NCI-H1105 (cell line): ENCODE measurements at places on chromosomes 13 and 19.

- DNase-seq: no peak
These were observed 37.4 kb upstream of the KLF12 start for GRCh38 chr13:74171641-74172040.

- no peak for DNase-seq
These were observed 4.3 kb upstream of the RAP2A start for GRCh38 chr13:97429681-97430081.

- DNase-seq: peak; percentile 12
These were observed 12.0 kb upstream of the CEACAM21 start for GRCh38 chr19:41563854-41564514.

DNA sequence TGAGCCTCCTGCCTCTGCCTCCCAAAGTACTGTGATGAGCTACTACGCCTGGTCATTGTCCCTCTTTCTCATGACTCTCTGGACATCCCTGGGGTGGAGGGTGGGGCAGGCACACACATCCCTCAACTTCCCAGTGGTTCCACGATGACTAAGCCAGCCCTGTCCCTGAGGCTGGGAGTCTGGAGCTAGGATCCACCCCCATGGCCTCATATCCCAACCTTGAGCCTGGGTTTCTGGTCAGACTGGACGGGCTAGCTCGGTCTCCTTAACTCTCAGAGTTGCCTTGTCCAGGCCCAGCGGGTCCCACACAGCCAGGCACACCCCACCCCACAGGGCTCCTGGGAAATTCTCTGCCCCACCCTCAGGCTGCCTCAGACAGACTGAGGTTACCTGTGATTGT is 19.6 kb downstream of the IER2 start:
- DNase-seq: no peak

DNA sequence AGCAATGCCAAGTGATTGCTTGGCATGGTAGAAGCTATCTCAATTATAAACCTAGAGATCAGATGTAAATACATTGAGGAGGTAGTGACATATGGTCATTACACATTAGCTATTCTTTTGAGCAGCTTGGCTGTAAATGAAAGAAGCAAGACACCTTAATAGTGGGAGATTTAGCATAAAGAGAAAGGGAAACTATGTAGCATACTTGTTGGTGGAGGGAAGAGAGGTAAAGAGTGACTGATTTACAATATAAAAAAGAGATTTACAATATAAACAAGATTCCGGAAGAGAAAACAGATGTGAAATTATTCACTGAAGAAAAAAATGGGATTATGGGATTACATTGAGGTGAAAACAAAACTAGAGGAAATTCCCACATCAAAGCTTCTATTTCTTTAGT is 2009.6 kb downstream of the OLFM4 start:
- no peak for DNase-seq

DNA sequence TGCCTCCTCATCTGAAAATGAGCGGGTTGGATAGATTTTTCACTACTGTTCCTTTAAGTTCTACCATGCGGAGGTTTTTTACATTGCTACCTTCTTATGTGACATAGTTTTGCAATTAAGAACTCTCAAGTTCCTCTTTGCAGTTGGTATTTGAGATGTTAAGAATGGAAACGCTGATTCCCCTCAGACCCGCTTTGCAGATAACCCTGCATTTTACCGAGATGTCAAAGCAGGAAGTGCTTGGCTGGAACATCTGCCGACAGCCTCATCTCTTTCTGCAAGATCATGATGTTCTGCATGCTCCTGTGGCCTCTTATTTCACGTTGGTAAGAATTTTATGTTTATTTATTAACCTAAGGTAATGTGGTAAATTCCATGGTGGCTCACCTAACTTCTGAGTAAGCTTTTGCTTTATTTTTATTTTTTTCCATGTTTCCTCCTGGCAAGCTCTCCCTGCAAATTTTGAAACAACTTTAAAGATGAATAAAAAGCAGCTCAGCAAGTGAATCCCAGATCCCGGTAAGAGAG is 22.5 kb downstream of the PABPC3 start:
- DNase-seq: no peak

DNA sequence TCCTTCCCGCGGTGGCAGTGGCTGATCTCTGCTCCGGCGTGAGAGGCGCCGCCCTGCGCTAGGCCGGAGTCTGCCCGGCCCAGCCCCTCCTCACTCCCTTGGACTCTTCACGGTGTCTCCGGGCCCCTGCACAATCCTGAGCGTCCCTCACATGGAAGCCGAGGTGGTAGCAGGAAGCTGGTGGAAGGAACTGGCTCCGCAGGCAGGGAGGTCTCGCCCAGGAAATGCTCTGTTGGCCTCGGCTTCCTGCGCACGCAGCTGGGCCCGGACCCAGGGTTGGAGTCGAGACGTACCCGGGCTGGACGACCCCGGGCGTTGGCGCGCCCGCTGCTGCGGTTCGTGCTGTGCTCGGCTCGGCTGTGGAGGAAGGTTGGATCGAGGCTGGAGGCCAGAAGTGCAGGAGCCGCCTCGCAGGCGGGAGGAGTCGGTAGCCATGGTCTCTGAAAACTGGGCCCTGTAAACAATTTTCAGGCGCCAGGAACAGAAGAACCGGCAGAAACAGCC is 46.3 kb downstream of the ZNF724 start:
- no peak for DNase-seq

- no peak for DNase-seq
These were observed 5.2 kb downstream of the LCP1 start for GRCh38 chr13:46176756-46177155.

GRCh38 chr19:14410091-14411051 is 8.8 kb downstream of the DDX39A start:
- DNase-seq: no peak

DNA sequence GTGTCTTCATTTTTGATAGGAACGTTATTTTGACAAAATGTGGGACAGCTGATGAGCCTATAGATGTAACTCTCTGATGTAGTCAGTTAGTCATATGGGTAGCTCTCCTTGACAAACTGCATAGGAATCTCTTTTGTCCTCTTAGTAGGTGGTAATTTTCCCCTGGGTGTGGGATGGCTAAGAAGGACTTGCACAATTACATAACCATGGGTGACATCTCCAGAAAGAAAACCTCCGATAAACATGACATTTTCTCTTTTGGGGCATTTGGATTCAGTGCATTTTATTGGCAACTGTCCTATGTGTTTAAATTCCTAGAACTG is 41.8 kb downstream of the IGFL3 start:
- no peak for DNase-seq

- no peak for DNase-seq
These were observed at the start of gene EML2 for GRCh38 chr19:45638930-45639729. Gene EML2, minus strand, starts transcription at chr19:45639397. Its CDS starts 21 bp downstream, at chr19:45639376.

DNA sequence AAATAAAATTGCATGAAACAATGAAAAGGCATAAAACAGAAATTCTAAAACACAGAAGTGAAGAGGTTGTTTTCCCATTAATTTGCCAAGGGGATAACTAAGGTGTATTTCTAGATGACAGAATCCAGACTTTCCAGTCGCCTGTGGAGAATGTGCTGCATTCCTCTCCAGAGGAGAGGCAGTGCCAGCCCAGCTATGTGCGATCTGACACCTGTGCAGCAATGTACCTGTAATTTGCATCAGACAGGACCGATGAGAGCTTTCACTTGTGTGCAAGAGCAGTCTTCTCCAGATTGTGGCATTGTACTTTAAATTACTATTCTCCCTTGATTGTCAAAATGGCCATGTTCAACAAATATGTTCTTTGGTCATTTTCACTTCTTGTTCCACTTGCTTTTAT is 1037.9 kb downstream of the EFNB2 start:
- no peak for DNase-seq

- no peak for DNase-seq
These were observed 29.6 kb upstream of the CACTIN start for GRCh38 chr19:3656073-3656746.

DNA sequence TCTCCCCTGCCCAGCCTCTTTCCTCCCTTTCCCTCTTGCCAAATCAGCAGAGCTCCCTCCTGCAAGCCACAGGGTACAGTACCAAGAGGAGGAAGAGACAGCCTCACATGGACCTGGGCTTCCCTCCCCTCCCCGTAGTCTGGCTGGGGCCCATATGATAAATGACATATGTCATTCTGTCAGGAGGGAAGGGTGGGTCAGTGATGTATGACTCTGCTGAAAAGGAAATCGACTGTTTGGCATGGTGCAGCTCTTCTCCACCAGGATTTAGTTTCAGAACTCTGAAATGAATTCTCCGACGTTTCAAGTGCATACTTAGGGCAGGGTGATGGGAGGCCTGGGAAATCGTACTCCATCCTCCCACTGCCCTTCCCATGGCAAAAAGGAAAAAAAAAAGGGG is 9.8 kb downstream of the TSHZ3 start:
- DNase-seq: peak; percentile 35

GRCh38 chr19:41627966-41628675 is 1.2 kb upstream of the CEACAM4 start:
- DNase-seq: no peak

DNA sequence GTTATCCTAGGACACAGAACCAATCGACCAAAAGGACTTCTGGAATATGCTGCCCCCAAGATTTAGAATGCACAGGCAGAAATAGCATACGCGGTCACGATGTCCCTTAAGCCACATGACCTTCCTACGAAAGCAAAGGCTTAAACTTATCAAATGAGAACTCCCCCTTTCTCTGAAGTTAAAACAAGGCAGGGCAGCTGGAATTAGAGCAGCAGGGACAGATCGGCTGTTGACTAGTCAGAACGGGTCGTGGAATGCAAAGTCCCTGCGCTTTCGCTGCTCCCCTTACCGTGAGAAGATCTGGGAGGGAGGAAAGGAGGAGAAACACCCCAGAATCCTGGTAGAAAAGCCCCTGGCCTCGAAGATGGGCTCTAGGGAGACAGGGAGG is 799 bp upstream of the USPL1 start:
- peak; percentile 37 for DNase-seq

DNA sequence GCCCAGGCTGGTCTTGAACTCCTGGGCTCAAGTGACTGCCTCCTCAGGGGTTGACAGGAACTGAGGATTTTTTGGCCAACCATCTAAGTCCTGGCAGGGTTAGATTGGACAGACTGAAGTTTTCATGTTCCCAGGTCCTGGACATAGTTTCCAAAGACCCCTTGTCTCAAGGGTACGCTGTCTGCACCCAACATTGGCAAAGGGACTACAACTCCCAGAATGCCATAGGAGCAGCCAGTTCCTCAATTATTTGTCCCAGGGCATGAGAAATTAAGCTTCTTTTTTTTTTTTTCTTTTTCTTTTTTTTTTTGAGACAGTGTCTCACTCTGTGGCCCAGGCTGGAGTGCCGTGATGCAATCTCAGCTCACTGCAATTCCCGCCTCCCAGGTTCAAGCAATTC is 6.9 kb downstream of the GYS1 start:
- no peak for DNase-seq

DNA sequence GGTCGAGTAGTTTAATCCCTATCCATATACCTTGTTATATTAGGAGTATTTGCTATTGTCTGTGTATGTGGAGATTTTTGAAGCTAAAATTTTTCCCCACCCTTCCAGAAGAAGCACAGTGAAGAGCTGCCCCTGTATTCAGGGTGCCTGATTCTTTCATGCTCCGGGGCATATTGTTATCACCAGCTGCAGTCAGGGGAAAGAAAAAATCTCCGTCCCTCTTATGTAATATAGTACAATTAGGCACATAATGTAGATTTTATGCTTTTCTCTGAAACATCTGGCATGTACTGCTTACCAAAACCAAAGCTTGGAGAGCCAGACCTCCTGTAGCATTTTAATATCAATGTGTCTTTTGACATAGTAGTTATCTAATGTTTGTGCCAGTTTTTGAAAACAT is 214.9 kb upstream of the EDNRB start:
- no peak for DNase-seq

- peak; percentile 55 for DNase-seq
These were observed 8.3 kb upstream of the CDC42EP5 start for GRCh38 chr19:54481326-54481930.

GRCh38 chr19:7527516-7528191 is 5.2 kb downstream of the MCOLN1 start:
- no peak for DNase-seq

- DNase-seq: no peak
These were observed 49.1 kb downstream of the NFIX start for GRCh38 chr19:13044231-13044836.

DNA sequence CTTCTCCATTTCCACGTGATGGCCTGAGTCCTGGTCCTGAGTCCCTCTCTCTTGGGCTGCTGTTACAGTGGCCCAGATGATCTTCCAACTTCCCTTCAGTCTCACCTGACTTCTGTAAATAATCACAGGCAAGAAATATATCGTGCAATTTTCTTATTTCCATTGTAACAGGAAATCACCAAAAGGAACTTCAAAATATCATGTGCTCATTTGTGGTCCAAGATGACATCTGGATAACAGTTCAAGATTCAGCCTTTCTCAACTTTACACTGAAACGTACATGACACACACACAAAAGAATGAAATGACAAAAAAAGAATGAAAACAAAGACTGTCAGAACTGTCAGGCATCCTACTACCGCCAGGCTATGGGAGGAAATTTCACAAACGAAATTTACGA is 22.0 kb upstream of the RAP2A start:
- DNase-seq: no peak

GRCh38 chr13:30191491-30192100 is 115.8 kb downstream of the KATNAL1 start:
- DNase-seq: no peak

- DNase-seq: no peak
These were observed 106.9 kb downstream of the KLF12 start for GRCh38 chr13:74027161-74027779.

DNA sequence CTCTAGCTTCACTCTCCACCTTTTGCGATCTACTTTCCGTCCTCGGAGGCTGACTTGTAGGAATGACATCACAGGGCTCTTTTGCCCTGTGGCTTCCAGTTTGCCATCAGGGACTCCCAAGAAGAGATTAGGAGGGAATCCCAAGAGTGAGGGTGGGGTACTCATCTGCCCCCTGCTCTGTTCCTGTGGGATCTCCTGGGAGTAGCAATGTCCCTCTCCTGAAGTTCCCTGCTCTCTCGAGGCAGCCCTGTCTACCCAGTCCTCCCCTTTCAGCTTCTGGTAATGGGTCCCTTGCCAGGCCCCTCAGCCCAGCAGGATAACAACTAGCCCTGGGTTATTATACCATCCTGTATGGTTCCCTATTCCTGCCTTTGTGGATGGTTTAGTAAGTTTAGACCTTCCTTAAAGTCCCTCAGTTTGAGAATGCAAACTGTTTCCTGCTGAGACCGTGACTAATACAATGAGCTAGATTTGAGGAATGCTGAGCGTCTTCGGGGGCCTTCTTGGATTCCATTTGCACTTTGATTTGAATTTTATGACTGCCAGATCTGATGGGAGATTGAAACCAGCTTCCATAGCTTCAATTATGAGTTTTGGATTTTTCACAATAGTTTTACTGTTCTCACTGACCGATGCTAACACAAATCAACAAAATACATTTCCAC is 73.7 kb upstream of the IPO5 start:
- no peak for DNase-seq

- DNase-seq: no peak
These were observed 44.3 kb downstream of the ZMYM2 start for GRCh38 chr13:20002787-20003186.

- no peak for DNase-seq
These were observed 7.2 kb downstream of the PLEKHF1 start for GRCh38 chr19:29672319-29672932.
